ENCODE measurements at places on chromosomes 2 and 18.

- no peak for DNase-seq
These were observed 332.7 kb downstream of the CYRIA start for GRCh38 chr2:16332681-16333557.

- DNase-seq = no peak
These were observed 73.6 kb upstream of the NCK2 start for GRCh38 chr2:105671156-105671555.

- no peak for DNase-seq
These were observed 7.6 kb upstream of the SERPINB12 start for GRCh38 chr18:63534615-63535014.

- DNase-seq = no peak
These were observed 272.0 kb downstream of the SMAD2 start for GRCh38 chr18:47658498-47658897.

GRCh38 chr2:158762336-158762735 lies 32.8 kb upstream of the DAPL1 start:
- DNase-seq = no peak

DNA sequence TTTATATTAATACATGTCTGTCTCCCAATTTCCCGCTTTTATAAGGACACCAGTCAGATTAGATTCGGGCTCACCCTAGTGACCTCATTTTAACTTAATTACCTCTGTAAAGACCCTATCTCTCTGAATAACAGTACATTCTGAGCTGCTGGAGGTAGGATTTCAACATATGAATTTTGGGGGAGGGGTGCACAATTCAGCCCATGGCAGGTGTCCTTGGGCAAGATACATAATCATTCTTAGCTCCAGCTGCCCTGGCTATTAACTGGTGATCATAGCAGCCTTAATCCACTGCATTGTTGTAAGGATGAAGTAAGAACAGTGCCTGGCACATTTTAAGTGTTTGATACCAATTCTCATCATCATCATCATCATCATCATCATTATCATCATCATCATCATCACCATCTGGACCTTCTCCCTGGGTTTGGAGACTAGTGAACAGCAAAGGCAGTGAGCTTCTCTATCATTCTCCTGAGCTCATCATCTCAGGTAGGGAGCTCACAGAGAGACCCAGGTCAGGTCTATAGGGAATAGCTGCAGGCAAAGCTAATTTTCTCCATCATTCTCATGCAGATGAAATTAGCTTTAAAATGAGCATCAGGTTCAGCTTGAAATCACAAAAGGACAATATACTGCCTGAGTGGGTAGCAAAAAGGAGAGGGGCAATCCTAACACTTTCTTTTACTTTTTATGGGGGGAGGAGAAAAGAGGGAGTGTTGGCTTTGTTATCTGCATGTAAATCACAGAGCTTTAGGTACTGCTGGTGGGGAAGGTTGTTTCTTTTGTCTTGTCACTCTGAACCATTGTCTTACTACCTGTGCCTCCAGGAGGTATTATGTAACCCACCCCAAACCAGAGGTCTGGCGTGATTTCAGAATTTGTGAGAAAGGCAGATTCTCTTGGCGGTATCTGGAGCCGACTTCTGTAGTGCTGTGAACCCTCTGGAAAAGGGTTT lies 125.5 kb upstream of the SPRED2 start:
- no peak for DNase-seq

DNA sequence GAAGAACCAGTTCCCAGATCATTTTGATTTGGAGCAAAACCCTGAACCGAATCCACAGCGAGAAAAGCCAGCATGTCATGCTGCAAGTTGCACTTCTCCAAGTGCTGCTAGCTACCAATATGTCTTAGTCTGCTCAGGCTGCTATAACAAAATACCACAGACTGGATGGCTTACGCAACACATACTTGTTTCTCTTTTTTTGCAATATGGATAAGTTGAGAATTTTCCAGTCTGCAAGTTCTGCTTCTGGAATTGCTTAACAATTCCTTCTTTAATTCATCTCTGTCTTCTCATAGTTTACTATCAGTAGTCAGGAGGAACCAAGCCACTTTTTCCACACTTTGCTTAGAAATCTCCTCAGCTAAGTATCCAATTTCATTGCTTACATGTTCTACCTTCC lies 105.9 kb upstream of the RBBP8 start:
- DNase-seq = no peak

GRCh38 chr18:67411116-67411515 lies 105.4 kb downstream of the DSEL start:
- no peak for DNase-seq

DNA sequence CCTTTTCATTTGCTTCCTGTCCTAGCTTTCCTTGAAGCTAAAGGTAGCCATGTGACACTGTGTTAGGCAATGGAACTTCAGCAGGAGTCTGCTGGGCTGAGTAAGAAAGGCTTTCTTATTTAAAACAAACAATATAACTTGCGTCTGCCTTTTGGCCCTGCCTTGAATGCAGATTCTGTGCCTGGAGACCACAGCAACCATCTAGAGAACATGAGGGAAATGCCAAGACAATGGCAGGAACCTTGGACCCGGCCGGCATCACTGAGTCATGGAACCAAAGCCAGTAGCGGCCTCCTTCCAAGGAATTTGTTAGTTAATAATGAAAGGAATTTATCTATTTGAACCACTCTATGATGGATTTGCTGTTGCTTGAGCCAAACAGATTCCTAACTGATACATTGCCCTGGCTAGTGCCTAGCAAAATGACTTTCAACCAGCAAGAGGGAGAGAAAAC lies 207.5 kb upstream of the EPHA4 start:
- DNase-seq = no peak

Data from NCI-H1092 (cell line).